Smooth muscle cell of the brain vasculature (primary cell): ENCODE measurements at places on chromosomes 3 and 15.

- DNase-seq = no peak
Observed at GRCh38 chr15:26029146-26029545, 166.0 kb upstream of the ATP10A start.

DNA sequence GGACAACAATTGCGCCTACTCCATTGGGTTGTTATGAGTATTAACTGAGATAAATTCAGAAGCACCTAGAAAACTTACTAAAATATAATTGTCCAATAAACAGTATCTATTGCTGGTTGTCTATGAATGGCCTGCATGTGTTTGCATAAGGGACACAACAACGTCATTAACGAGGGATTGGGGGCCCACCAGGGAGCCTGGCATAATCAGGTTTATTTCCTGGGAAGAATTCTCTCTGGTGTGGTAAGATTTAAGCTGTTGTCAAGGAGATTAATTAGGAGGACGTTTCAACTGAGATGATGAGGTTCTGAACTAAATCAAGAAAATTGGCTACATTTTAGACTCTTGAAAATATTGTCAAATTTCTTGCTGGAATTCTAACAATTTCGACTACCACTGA lies 176.1 kb upstream of the CDIN1 start:
- no peak for DNase-seq

DNA sequence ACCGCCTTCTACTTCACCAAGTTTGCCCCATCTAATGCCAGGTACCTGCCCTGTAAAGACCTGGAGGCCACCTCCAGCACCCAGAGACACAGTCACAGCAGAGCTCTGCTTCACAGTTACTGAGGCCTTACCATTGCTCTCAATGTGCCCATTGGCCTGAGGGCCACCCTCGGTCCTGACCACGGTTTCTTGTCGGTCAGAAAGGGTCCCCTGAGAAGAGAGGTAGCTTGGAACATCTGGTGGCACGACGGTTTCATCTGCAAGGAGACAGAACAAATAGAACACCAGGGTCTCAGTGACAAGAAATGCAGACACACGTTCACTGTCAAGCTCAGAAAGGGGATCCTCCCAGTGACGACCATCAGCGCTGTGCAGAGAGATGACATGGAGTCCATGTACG lies 118.7 kb downstream of the LRIG1 start:
- DNase-seq = no peak

- DNase-seq = no peak
Observed at GRCh38 chr15:100771746-100772145, 107.9 kb upstream of the ALDH1A3 start.

- no peak for DNase-seq
Observed at GRCh38 chr15:56272454-56272853, 28.8 kb upstream of the RFX7 start.

DNA sequence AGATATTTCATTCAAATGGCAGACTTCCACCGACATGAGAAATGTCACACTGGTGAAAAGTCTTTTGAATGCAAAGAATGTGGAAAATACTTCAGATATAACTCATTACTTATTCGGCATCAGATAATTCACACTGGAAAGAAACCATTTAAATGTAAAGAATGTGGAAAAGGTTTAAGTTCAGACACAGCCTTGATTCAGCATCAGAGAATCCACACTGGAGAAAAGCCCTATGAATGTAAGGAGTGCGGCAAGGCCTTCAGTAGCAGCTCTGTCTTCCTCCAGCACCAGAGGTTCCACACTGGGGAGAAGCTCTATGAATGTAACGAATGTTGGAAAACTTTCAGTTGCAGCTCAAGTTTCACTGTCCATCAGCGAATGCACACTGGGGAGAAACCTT lies 8.6 kb upstream of the ZNF621 start:
- no peak for DNase-seq

DNA sequence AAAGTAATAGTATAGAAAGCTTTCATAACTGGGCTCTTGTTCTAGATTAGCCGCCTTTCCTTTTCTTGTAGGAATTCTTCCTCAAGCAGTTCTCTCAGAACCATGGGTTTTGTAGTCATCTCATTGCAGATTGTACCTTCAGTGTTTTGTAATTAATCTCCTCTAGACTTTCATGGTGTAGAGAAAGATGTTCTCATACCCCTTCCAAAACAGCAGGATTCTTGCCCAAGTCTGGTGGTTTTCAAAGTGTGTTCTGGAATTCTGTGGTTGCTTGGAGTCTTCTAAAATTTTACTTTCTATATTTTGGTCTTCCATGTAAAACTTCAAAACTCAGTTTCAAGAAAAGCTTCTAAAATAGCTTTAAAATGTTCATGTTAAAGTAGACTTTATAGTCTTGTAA lies 293.8 kb downstream of the PTPRG start:
- no peak for DNase-seq

DNA sequence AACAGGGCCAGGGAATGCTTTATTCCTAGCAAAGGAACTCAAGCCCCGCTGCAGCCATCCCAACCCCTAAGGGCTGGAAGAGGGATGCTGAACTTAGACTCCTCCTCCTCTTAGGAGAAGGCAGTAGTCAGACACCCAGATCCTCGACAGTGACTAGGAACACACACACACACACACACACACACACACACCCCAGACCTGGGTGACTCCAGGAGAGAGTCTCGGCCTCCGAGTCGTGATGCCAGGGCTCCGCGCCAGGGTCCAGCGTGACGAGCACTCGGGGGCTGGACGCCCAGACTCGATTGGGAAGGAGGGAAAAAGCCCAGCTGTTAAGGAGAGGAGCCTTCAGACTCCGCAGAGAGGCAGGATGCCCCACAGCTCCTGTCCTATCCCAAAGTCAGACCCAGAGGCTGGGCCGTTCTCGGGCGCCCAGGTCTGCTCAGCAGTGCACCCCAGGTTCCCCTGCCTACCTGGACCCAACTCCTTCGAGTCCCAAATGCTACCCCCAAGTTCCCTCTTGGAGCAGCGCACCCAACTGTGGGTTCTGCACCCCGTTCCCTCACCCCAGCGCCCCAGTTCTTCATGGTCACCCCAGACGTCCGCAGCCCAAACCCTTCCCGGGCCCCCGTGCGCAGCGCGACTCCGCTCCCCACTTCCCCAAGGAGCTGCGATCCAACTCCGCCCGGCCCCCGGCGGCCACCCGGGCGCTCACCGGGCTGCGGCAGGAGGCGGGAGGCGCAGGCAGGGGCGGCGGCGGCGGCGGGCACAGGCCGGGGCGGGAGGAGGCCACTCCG lies 421 bp downstream of the BMF start:
- no peak for DNase-seq
